Fibroblast of mammary gland (primary cell): ENCODE measurements at places on chromosomes 6 and 20.

DNA sequence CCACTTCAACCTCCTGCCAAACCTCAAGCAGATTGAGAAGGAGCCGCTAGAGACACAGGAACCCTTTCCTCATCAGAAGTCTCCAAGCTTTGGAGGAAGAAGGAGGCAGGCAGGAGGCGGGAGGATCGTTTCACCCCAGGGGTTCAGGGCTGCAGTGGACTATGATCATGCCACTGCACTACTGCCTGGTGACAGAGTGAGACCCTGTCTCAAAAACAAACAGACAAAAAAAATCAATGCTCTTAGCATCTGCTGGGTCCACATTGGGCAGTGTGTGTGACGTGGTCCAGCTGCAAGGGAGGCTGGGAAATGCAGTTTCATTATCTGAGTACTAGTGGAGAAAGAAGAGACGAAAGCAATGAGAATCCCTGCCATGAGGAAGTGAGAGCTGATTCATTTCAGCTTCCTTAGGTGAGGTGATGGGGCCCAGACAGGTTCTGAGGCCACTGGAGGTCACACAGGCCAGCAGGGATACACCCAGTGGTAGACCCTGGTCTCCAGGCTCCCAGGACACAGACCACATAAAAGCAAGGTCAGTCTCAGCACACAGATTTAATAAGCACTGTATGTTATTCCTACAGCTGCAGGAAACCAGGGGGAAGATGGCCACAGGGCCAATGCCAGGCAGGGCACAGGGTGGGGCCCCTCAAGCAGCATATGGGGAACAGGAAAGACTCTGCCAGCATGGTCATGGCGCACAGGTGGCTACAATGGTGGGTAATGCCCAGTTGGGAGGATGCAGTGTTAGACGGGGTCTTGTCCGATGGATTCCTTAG, 4.3 kb downstream of the GFRA4 start:
- DNase-seq: no peak

GRCh38 chr20:41316051-41316450, 1.5 kb downstream of the ZHX3 start:
- no peak for DNase-seq

DNA sequence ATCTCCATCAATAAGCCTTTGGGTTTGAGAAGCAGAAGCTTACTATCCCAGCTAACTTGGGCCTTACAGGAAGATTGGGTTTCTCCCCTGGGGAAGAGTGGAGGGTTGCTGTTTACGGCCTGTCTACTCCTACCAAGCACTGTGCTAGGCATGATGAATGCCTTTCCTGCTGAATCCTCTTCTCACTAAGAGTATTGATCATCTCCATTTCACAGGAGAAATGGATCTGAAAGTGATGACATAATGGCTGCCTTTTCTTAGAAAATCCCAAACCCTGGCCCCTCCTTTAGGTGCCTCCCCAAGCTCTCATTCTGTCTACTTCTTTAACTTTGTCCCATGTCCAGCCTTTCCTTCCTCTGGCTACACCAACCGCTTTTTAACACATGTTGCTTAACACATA, 66.1 kb downstream of the TSHZ2 start:
- DNase-seq: no peak

DNA sequence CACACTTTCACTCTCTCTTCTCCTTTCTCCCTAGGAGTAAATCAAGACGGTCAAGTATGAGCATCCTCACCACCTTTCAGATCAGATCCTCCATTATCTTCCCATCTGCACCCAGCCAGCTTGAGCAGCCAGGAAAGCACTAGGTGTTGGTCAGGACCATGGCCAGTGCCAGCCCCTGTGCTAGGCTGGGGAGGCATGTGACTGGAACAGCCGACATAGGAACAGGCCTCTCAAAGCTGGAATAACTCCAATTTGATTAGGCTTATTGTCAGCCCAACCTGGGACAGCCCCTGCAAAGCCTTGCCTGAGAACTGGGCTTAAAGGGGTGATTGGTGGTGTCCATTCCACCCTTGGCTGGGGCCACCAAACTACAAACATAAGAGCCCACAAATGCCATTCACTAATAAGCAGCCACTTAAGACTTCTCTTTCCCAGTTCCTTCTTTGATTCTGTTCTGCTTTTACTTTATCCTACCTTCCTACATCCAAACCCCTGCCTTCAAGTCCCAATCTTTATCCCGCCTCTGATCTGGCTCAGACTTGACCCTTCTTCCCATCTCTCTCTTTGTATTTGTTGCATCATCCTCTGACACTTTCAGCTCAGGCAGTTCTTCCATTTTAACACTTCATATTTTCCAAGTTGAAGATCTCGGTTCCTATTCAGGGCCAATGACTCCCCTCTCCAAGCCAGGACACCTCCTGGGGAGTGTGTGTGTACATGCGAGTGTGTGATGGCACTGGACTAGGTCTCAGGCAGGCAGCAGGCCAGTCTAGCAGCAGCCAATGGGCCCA, 4.5 kb upstream of the TREM2 start:
- DNase-seq: peak; percentile 16

DNA sequence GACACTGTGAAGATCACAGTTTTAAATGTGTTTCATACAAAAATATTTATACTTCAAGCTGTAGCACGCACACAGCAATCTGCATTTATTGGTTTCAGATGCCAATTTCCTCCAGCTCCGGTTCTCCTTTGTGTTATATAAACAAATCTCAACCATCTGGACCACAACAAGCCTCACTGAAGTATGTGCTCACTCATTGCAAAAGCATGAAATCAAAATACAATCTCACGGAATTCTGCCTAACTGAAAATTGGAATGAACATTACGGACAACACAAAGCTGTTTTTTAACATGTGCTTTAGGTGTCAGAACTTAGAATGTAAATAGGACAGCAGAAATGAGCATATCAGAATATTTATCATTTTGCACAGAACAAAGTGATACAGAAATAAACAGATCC, 38.0 kb downstream of the RCAN2 start:
- peak; percentile 85 for DNase-seq

- DNase-seq: no peak
Observed at GRCh38 chr6:138293428-138294395, 75.4 kb upstream of the PBOV1 start.

DNA sequence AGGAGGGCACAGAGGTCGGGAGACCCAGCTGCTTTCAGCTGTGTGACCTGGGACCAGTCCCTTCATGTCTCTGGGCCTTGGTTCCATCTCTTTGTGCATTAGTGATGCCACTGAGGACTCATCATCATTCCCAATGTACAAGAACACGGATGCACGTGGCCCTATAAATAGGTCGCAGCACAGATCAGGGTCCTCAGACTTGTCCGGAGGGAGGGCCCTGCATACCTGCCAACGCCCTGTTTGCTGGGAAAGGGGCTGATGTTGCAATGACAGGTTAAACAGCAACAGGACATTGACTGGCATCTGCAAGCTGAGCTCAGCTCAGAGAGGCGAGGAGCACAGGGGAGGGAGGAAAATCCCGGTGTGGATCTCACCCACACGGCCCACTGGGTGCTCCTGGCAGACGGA, 21.8 kb downstream of the TGM2 start:
- DNase-seq: no peak

- no peak for DNase-seq
Observed at GRCh38 chr6:122472022-122472340, 374 bp upstream of the SERINC1 start.

DNA sequence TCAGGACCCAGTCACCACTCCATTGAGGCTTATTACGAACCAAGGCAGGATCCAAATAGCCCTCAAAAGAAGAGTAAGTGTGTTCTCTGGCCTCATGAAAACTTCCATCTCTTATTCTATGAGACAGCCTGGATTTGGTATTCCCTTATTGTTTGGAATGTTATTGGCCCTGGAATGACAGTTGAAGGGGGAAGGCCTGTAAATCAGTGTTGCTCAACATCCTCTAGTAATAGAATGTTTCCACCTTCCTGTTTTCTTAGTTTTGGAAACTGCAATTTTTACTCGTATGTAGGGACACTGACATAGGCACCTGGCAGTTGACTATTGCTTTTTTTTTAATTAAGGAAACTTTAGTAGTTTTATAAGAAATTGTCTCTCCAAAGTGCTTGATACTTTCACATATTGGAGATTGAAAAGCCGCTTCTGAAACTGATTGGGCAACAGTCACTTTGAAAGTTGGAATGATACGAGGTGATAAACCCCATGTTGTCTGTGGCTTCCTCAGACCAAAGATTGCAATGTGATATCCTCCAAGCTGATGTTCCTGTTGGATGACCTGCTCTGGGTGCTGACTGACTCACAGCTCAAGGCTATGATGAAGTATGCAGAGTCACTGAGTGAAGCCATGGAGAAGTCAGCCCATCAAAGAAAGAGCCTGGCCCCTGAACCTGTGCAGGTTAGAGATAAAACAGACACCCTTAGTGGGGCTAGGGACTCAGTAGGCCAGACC, 43.1 kb downstream of the BLTP3A start:
- peak; percentile 63 for DNase-seq

DNA sequence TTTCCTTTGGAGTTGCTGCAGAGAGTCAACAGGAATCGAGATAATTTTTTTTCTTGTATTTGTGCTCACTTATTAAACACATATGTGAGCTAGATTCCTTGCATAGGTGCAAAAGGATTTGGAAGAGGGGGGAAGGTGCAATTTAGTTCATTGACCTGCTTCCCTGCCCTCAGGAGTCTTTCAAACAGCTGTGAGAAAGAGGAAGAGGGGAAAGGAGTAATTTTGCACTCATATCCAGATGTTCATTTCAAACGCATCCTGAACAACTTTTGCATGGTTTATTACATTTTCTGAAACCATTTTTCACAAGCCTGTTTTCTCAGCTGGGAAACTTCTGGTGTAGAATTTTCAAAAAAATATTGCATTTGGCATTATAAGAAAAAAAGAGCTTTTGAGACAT, 795.0 kb downstream of the MAFB start:
- no peak for DNase-seq

DNA sequence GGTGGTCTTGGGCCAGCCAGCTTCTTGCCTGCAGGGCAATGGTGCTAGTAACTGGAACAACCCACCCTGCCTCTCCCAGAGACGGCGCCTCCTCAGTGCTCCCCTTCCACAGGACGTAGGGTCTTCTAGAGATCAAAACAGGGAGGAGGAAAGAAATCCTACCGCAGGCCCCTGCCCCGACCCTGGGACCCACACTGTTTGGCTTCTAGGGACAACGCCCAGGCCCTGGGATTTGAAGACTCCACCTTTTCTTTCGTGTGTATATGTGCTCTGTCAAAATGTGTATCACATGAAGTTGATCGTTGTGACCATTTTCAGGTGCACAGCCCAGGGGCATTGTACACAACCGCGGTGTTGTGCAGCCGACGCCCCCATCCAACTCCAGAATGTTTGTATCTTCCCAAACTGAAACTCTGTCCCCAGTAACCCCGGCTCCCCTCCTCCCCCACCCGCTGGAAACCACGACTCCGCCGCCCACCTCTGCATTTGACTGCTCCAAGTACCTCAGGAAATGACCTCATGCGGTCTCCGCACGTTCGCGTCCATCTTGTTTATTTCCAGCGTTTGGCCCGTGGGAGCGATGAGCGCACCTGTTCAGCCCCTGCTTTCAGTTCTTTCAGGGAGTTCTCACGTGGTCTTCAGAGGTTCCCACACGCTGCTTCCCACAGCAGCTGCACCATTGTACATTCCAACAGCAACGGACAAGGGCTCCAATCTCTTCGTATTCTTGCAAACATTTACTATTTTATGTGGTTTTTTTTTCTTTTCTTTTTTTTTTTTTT, 3.4 kb upstream of the BHLHE23 start:
- peak; percentile 16 for DNase-seq

GRCh38 chr20:53769041-53769440, 175.4 kb upstream of the ZNF217 start:
- DNase-seq: no peak

DNA sequence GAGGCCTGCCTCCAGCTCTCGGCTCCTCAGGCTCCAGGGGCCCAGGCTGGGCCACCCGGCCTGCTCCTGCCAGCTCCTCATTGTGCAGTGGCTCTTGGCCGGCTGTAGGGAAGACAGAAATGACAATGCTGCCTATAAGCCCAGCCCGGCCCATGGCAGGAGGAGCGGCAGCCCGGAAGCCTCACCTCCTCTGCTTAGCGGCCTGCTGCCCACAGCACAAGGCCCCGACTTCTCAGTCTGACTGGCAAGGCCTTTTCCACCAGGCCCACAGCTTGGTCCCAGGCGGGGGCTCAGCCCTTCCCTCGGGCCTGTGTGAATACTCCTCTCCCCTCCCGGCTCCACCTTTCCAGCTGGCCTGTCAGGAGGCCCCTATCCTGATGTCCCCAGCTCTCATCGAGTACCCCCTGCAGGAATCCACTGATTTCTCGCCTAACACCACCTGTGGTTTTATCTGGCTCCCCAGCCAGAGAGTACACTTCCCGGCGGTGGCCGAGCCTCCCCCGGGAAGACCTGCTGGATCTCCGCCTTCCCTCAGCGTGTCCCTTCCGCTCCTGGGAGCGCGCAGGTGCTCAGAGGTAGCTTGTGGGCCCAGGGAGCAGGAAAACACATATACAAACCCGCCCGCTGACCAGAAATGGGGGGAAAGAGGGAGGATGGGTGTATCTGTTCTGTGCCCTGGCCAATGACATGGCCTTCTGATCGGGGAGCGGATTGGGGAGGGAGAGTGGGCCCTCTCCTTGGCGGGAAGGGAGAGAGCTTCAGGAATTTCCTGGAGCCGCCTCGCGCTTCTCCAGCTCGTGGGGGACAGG, 963 bp downstream of the DDRGK1 start:
- DNase-seq: peak; percentile 25

DNA sequence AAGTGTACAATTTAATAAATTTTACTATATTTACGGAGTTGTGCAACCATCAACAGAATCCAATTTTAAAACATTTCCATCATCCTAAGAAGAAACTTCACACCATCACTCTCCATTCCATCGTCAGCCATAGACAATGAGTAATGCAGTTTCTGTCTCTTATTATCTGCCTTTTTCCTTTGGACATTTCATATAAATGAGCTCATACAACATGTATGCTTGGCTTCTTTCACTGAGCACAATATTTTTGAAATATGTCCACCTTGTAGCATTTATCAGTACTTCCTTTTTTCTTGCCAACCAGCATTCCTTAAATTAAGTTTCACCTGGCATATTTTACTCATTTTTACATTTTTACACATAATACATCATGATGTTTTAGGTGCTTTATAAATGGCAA, 22.7 kb upstream of the HIVEP1 start:
- DNase-seq: no peak
